ENCODE measurements at places on chromosomes 12 and 14.
A peak's percentile ranks its signal among the peaks of the same experiment; 100 is the strongest.

DNA sequence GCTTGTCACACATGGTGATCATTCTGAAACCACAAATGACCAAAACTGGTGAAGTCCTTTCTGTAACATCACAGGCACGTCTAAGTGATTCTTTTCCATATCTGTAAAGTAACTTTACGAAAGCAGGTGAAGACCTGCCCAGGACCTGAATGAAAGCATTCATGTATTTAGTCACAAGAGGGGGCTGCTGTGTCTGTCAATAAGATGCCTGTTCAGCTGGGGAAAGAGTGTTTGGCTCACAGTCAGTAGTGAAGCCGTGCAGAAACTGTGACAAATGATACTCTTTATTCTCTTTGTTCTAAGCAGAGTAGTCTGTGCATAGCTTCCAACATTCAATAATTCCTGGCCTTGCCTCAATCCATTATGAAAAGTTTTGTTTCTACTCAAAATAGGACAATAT is 373.5 kb upstream of the OR4E1 start:
- no peak for DNase-seq

DNA sequence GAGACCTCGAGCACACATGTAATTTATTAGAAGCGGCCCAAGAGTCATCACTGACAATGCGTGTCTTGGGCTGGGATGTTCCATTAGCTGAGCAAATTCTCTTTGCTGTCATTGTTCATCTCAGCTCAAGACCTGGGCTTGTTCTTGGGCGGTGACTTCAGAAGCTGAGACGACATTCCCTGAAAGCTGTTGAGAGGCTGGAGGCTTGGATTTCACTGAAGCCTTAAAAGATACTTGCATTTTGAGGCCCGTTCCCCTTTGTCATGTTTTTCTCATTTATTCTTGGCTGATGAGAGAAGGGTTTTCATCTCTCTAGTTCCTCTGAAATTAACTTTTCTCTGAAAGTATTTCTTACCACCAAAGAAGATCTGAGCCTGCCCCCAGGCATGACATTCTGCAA is 16.6 kb upstream of the SUSD6 start:
- no peak for DNase-seq

GRCh38 chr12:115268451-115268850 is 584.5 kb upstream of the TBX3 start:
- no peak for DNase-seq

GRCh38 chr14:101492716-101493115 is 68.6 kb upstream of the DIO3 start:
- no peak for DNase-seq

DNA sequence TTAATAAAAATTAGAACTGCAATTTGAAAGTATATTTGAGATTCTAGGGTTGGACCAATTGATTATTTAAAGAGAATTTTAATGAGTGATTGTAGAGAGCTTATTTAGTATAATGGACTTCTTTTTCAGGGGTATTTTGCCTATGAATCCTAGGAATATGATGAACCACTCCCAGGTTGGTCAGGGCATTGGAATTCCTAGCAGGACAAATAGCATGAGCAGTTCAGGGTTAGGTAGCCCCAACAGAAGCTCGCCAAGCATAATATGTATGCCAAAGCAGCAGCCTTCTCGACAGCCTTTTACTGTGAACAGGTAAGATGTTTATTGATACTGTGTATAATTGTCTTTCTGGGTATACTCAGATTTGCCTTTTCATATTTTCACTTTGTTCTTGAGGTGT is 35.9 kb upstream of the KCNMB4 start:
- no peak for DNase-seq

DNA sequence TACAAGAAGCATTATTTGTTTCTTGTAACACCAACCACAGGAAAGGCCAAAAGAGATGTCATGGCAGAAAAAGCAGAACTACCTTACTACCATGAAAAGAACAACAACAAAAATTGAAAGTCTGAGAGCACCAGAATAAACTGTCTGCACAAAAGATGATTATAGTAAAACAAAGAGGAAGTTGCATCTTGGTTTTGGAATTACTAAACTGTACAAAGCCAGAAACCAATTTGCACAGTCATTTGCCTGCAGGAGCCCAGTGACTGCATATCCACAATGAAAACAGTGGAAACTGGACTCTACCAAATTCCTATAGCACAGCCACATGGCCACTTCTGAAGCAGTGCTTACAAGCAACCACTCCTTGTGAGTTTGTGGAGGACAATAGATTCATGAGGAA is 276.2 kb downstream of the SSPN start:
- DNase-seq: peak; percentile 1

GRCh38 chr12:31631809-31632208 is 27.7 kb upstream of the ETFBKMT start:
- DNase-seq: no peak

GRCh38 chr14:64069634-64070359 is 217.0 kb downstream of the SYNE2 start:
- no peak for DNase-seq

Measured in CD8-positive, alpha-beta T cell (primary cell).